ENCODE measurements at places on chromosomes 4 and X.

DNA sequence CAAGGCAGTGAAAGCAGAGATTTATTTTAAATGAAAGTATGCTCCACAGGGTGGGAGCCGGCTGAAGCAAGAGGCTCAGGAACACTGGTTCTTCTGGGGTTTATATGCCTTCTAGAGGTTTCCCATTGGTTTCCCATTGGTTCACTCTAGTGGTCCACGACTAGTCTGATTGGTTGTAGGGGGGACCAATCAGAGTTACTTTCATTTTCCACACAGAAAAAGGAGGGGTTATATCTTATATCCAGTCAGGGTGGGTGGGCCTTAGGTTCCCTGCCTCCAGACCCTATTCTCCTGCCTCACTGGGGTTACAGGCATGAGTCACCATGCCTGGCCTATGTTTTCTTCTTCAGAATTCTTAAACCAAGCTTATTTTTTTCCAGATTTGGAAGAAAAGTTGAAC is 101.6 kb downstream of the KLHL8 start:
- no peak for DNase-seq

- no peak for DNase-seq
These were observed 215.5 kb upstream of the BCOR start for GRCh38 chrX:40313269-40313668.

DNA sequence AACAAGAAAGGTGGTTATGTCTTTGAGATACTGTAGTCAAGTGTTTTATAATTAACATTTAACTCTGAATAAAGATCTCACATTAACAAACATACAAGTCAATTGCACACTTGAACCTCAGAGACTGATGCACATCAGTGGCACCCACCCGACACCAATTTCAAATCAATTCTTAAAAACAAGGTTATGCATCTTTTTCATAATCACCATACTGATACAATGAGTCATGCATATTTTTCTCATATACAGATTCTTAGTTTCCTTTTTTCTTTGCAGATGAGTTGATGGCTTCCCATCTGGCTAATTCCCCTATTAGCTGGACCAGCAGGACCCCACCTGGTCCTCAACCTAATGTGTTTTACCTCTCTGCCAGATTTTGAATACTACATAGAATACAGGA is 136.2 kb upstream of the RPL34 start:
- no peak for DNase-seq

DNA sequence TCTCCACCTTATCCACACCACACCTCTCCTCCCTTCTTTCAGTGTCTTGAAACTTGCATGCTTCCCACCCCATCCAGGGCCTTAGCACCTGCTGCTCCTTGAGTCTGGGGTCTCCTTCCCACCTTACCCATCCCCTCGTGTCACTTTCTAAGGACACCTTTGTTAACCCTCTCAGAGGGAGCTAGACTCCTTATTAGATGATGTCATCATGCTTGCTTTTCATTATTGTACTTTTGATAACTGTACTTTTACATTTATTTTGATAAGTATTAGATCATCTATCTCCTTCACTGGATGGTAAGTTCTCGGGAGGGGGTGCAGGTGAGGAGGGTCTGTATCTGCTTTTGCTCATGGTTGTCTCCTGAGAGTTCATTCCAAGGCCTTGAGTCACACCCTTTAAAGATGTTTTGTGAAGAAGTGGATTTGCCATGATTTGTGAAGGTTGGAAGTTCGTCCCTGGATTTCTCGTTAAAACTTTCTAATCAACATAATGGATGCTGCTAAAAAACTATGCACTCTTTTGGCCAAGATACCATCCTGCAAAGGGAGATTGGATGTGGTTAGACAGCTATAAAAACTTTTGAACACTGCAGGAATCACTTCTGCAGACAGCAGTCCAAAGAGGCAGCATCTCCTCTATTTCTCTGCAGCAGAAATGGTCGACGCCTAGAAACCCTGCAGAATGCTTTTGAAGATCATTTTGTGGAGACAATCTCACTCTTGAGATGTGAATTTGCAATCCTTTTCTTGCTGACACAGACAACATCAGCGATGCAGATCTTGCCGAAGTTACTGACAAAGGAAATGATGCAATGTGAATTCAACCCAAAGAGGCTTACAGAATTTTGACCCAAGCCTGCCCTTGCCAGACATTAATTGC is 69.6 kb downstream of the ENPP6 start:
- DNase-seq, result no peak

DNA sequence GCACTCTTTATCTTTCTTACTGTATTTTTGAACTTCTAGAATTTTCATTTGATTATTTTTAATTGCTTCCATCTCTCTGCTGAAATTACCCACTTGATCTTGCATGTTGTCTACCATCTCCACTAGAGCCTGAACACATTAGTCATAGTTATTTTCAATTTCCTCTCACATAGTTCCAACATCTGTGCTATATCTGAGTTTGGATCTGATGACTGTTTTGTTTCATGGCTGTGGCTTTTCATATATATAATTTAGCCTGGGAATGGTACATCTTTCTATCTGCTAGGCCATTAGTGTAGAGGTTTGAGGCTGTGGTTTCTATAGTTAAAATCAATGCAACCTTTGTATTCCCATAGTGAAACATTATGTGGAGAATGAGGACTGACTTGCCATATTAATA is 33.2 kb downstream of the NPY2R start:
- DNase-seq, result no peak

GRCh38 chr4:86974551-86974994 is 39.8 kb downstream of the AFF1 start:
- DNase-seq, result no peak

DNA sequence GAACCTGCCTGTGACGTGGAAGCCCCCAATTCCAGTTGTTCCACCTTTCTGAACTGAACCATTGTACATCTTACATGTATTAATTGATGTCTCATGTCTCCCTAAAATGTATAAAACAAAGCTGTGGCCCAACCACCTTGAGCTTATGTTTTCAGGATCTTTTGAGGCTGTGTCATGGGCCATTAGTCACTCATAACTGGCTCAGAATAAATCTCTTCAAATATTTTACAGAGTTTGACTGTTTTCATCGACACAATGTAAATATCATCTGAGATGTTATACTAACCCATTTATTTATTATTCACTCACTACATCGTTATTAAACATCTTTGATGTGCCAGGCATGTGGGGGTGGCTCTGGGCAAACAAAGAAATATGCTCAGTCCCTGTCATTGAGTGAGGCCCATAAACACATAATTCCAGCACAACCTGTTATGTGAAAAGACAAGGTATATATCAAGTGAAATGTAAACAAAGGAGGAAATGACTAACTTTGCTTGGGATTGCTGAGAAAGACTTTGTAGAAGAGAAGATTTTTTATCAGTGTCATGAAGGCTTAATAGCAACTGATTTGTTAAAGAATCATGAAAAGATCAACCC is 34.5 kb upstream of the PPM1K start:
- no peak for DNase-seq

DNA sequence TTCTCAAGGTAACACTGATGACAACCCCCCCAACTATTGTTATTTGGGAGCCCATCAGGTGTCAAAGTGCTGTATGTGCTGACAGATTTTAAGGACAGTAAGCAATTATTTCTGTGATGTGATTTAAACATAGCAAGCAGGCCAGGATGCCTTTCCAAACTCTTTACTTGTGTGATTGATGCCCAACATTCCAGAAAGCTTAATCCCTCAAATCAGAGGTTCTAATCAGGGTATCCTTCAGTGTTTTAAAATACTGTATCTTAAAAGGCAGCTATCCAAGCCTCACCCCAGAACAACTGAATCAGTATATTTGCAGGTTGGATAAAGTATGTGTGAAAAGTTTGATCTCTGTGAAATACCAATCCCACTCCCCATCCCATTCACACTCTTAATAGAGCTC is 119.7 kb downstream of the GASK1B start:
- DNase-seq, result no peak

DNA sequence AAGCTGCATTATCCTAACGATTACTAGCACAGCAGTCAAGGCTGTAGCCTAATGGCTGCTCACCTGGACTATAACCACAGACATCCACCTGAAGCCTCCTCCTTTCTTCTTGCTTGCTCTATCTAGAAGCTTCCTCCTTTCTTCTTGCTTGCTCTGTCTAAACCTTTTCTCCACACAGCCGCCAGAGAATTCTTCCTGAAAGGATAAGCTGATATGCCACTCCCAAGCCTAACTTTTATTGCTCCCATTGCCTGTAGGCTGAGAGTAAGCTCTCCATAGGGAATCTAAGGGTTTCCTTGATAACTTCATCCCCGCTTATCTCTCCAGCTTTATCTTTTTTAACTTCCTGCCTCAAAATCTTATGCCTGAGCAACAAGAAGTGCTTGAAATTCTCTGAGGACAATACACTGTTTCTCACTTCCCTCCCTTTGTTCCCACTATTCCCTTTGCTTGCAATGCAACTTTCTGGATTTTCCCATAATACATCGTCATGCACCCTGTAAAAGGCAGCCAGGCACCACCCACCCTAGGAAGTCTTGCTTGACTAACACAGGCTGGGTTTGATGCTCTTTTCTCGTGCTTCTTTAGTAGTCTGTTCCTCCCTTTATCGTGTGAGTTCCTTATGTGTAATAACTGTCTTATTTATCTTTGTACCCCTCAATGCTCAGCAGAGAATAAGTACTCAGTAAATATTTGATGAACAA is 1.4 kb upstream of the LRIT3 start:
- no peak for DNase-seq

DNA sequence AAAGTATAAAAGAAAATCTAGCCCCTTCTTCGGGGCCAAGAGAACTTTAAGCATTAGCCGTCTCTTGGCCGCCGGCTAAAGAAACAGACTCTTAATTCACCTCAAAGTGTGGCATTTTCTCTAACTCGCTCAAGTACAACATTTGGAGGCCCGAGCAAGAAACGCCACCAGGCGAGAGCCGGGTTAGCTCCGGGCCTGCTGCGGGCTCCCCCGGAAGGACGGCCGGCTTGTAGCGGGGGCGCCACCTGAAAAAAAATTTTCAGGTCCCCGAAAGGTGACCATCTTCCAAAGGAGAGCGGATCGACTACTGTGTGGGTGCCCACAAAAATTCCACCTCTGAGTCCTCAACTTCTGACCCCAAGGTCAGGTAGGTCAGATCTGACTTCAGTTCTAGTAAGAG is 156.0 kb downstream of the DEFB131A start:
- DNase-seq, result no peak

DNA sequence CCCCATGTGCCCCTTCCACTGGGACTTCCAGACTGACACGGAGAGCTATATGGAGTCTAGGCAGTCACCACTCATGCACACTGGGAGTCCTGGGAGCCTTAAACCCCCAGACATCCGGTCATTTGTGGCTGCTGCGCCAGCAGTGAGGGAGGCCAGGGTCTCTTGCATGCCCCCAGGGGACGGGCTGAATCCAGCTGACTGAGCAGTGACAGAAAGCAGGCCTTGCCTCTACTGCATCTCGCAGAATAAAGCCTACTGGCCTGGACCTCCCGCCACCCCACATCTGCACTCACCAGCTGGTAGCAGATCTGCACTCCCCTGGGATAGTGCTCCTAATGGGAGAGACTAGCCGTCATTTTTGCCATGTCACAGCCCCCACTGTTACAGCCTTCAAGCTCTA is 1234.2 kb downstream of the FAM133A start:
- DNase-seq, result no peak

GRCh38 chr4:102500696-102501446 is at the start of gene NFKB1:
Gene NFKB1 (plus strand): TSS chr4:102501359. CDS start chr4:102525519, 24,160 bp downstream.
- DNase-seq, result peak; percentile 86

Measured in activated CD8-positive, alpha-beta memory T cell treated with anti-CD3 and anti-CD28 coated beads for 4 hours (primary cell).